Activated CD8-positive, alpha-beta memory T cell treated with anti-CD3 and anti-CD28 coated beads, Interleukin-2, amount 10 ng/mL, durations not matched to agents 7 days and 5 days (primary cell): ENCODE measurements at places on chromosomes 12 and 14. TPM values are rescaled to one million over a fixed set of nuclear protein-coding genes. Genes with fewer than 3 reads are reported as not detected.

- DNase-seq, result no peak
- peaks cover 30% of the 10 kb centered on the region for H3K36me3 ChIP-seq
- no peaks in the 10 kb centered on the region for H3K27me3 ChIP-seq
These were observed 76.2 kb downstream of the BCL11B start for GRCh38 chr14:99195602-99196309.

DNA sequence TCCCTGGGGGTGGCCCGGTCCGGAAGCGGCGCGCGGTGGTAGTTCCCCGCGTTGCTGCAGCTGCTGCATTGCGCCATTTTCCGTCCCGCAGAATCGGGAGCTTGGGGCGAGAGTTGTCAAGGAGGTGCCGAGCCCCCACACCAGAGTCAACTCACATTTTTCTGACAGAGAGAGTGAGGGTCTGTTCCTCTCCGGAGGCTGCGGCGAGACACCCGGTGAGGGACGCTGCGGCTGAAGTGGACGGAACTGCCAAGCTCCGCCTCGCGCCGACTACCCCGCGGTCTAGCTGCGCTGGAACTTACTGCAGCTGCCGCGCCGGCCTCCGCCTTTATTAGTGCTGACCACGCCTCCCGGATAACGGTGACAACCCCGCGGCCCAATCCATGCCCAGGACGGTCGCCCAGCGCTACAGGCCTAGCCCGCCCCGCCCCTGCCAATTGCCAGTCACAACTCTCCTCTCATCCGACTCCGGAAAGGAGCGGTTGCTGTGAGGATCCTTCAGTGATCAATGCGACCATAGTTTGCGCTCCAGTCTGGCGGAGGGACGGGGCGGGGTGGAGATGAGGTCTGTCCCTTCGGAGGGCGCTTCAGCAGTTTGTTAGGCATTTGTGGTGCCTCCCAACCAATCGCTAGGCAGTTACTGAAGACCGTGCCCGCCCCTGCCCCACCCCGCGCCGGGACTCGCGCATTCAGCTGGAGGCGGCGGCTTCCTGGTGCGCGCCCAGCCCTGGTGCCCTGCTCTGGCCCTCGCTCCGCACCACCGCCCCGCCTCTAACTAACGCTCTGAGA is at the start of gene VAMP1:
VAMP1 (minus strand) TSS at position 303 of the 789 bp plus-strand sequence; CDS start at position 157, 146 bp downstream.
- H3K4me1 ChIP-seq, result peaks cover 53% of the 10 kb centered on the region
- DNase-seq, result peak; percentile 99
- H3K4me3 ChIP-seq, result peak within 1 kb of the TSS; percentile 87
- peak within 1 kb of the TSS; percentile 94 for H3K27ac ChIP-seq
- H3K36me3 ChIP-seq, result peaks cover 37% of the 10 kb centered on the region
- H3K27me3 ChIP-seq, result peaks cover 8% of the 10 kb centered on the region

DNA sequence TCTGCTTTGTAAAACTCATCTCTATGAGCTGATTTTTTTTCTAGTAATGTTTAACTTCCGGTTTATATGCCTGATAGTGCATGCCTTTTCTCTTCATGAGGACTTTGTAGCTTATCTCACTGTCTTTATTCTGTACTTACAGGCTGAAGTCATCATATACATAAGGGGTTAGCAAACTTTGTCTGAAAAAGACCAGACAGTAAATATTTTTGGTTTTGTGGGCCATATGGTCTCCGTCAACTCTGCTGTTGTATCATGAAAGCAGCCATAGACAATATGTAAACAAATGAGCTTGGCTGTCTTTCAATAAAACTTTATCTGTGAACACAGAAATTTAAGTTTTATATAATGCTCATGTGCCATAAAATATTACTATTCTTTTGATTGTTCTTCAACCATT is 172.1 kb downstream of the GXYLT1 start:
- H3K27ac ChIP-seq, result no peak overlapping the region
- no peaks in the 10 kb centered on the region for H3K4me1 ChIP-seq
- DNase-seq, result no peak
- H3K4me3 ChIP-seq, result no peak overlapping the region

DNA sequence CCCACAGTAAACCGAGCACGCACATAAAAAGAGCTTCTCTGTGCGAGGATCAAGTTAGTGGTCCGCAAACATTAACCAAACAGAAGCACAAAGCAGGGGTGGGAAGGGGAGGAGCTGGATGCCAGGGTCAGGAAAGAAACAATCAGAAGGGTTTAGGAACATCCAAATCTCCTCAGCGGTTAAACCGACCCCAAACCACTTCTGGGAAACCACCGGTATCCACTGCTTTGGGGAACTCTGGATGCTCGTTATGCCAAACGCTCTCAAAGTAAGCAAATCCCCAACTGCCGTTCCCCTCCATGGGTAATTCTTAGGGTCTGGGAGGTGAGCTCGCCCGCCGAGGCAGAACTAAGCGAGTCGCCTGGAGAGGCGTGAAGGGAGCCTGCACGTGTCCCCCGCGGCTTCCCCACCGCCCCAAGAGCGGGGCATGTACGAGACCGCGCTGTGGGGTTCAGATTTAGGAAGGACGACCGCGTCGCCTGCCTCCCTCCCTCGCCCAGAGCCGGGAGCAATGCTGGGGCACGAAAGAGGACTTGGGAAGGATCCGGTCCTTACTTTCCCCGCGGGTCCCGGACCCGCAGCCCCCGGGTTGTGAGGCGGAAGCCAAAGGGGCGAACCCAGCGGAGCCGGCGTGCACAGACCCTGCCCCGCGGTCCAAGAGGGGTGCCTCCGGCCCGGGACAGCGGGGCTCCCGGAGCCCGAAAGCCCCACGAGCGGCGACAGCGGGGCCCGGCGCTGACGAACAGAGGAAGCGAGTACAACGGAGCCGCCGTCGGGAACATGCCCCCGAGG is 711 bp downstream of the SBNO1 start:
- peaks cover 18% of the 10 kb centered on the region for H3K4me1 ChIP-seq
- peak; percentile 58 for DNase-seq
- H3K36me3 ChIP-seq, result peaks cover 3% of the 10 kb centered on the region
- H3K27me3 ChIP-seq, result no peaks in the 10 kb centered on the region
- peak overlapping the region; percentile 94 for H3K4me3 ChIP-seq
- peak overlapping the region; percentile 89 for H3K27ac ChIP-seq

GRCh38 chr12:115313929-115314328 is 630.0 kb upstream of the TBX3 start:
- H3K27me3 ChIP-seq, result no peaks in the 10 kb centered on the region
- H3K36me3 ChIP-seq, result no peaks in the 10 kb centered on the region
- DNase-seq, result no peak
- no peaks in the 10 kb centered on the region for H3K4me1 ChIP-seq
- H3K27ac ChIP-seq, result no peak overlapping the region

GRCh38 chr14:99413911-99414310 is 66.7 kb downstream of the SETD3 start:
- no peak overlapping the region for H3K4me3 ChIP-seq
- peaks cover 30% of the 10 kb centered on the region for H3K4me1 ChIP-seq
- no peaks in the 10 kb centered on the region for H3K27me3 ChIP-seq

DNA sequence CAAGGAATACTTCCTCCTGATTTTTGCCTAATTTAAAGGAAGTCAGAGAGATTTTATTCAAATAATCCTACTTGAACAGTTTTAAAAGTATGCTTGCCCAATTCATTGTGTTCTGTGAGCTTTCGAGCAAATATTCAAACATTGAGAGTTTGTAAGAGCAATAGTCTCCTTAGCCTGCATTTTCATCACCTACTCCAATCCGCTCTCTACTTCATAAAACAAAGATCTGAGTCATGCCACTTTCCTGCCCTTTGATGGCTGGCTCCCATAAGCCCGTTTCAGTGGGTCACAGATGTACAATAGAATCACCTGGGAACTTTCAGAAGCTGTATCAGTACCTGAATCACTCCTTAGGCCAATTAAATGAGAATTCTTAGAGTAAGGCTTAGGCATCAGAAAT is 319.2 kb downstream of the PDZRN4 start:
- H3K36me3 ChIP-seq, result no peaks in the 10 kb centered on the region
- H3K27me3 ChIP-seq, result peaks cover 9% of the 10 kb centered on the region
- no peaks in the 10 kb centered on the region for H3K4me1 ChIP-seq
- no peak overlapping the region for H3K27ac ChIP-seq

GRCh38 chr12:64029013-64029857 is 184.7 kb downstream of the SRGAP1 start:
- no peaks in the 10 kb centered on the region for H3K36me3 ChIP-seq
- DNase-seq, result no peak
- H3K4me1 ChIP-seq, result no peaks in the 10 kb centered on the region
- H3K27ac ChIP-seq, result no peak overlapping the region
- peaks cover 5% of the 10 kb centered on the region for H3K27me3 ChIP-seq

GRCh38 chr12:110170535-110171185 is 46.5 kb downstream of the IFT81 start:
- H3K4me3 ChIP-seq, result no peak overlapping the region
- no peaks in the 10 kb centered on the region for H3K27me3 ChIP-seq
- no peaks in the 10 kb centered on the region for H3K36me3 ChIP-seq
- H3K4me1 ChIP-seq, result no peaks in the 10 kb centered on the region

DNA sequence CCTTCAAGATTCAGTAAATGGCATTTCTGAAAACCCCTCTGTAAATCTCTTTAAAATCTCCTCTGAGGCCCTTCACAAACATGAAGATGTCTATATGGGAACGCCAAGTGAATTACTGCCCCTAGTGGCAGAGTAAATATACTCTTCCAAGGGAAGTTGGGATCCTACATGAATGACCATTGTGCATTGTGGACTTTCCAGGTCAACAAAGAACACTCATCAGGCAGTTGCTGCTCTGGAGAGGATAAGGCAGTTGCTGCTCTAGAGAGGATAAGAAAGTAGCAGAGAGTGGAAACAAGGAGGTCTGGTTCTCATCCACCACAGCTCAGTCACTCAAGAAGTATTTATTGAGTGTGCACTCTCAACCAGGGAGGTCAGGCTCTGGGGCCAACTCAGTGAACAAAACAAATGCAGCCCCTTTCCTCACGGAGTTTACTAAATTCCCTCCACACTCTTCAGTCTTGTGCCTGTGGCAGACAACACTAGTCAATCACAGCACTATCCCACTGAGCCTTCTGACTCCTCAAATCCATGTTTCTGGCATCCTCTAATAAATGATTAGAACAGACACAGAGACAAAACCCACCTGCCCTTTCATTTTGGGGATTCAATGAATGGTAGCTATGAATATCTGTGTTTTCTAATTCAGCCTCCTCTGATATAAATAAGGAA is 52.9 kb downstream of the SVOP start:
- H3K27me3 ChIP-seq, result peaks cover 6% of the 10 kb centered on the region
- H3K4me1 ChIP-seq, result no peaks in the 10 kb centered on the region
- no peaks in the 10 kb centered on the region for H3K36me3 ChIP-seq
- DNase-seq, result no peak
- no peak overlapping the region for H3K4me3 ChIP-seq

DNA sequence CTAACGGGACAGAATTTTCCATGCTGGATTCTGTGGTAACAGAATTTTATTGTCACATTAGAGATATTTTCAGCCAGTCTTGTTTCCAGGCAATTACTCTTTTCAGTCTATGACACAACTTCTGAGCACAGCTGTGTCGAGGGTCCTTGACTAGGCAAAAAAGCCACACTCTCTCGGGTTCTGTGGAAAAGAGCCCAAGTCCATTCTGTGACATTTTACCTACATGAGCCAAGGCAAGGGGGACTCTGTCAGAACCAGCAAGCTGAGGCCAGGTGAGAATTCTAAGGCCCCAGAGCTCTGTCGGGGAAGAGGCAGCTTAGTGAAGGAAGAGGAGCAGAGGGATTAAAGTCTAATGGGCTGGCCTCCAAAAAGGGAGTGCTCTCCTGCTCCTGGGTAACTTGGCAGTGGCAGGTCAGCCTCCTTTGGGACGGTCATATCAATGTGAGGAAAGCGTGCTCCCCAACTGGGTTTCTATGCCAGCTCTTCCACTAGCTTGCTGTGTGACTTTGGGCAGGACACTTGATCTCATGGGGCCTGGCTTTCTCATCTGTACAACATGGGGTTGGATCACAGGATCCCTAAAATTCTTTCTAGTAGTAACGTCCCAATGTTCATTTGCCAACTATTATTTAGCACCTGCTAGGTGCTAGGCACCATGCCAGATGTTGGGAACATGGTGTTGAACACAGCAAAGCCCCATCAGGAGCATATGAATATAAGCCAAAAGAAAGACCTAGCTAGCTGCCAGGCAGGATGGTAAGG is 16.0 kb upstream of the RIC8B start:
- H3K27me3 ChIP-seq, result no peaks in the 10 kb centered on the region
- peaks cover 16% of the 10 kb centered on the region for H3K4me1 ChIP-seq
- no peaks in the 10 kb centered on the region for H3K36me3 ChIP-seq
- H3K27ac ChIP-seq, result no peak overlapping the region

GRCh38 chr12:112868459-112869041 is 38.2 kb upstream of the OAS1 start:
- DNase-seq, result no peak
- no peaks in the 10 kb centered on the region for H3K36me3 ChIP-seq
- H3K4me3 ChIP-seq, result no peak overlapping the region
- no peak overlapping the region for H3K27ac ChIP-seq

GRCh38 chr12:4563336-4563735 is 1.3 kb downstream of the DYRK4 start:
- H3K4me1 ChIP-seq, result no peaks in the 10 kb centered on the region
- H3K4me3 ChIP-seq, result no peak overlapping the region
- H3K27me3 ChIP-seq, result no peaks in the 10 kb centered on the region

DNA sequence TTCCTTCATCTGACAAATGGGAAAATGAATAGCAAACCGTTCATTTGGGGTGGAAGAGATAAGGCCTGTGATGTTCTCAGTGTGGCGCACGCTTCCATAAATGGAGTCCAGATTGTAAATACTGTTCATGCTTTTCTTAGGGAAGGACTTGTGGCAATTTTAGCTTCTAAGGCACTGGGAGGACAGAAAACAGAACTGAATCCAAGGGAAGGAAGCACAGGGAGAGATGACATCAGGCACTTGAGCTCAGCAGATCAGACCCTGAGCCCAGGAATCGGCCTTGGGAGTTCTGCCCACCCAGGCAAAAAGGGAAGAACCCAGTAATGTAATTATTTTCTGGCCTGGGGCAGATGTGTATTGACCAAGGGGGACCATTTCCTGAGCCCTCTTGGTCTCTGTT is 7.2 kb upstream of the SH2B3 start:
- H3K36me3 ChIP-seq, result peaks cover 1% of the 10 kb centered on the region
- DNase-seq, result no peak
- no peak overlapping the region for H3K4me3 ChIP-seq
- H3K27ac ChIP-seq, result no peak overlapping the region

DNA sequence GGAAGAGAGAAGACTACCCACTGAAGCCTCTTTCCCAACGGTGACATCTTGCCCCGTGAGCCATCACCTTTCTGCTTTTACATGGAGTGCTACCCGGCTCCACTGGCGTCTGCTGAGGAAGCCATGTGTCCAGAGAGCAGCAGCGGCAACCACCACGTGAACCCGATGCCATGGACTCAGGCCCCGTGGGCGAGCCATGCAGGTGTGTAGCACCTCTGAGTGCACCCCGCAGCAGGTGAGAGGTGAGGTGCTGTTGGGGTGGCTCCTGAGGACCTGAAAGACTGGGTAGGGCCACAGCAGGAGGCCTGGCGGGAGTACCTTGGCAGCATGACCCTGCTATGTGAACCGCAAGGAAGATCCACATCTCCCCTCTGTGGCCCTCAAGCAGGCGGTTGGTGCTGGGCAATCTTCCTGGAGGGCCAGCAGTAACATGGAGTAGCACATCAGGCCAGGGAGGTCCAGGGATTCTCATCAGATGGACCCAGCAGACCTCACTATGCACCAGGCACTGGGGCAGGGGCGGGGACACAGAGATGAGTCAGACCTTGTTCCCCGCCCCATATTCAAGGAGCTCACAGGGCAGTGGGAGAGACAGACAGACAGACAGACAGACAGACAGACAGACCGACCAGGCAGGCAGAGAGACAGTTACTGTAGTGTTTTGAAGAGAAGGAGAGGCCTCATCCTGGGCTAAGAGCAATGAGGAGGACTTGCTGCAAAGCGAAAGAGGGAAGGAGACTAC is 129.6 kb downstream of the PAPOLA start:
- H3K4me1 ChIP-seq, result no peaks in the 10 kb centered on the region
- H3K27ac ChIP-seq, result no peak overlapping the region
- no peaks in the 10 kb centered on the region for H3K36me3 ChIP-seq
- no peak overlapping the region for H3K4me3 ChIP-seq

Gene GLIPR1L2
- not detected for total RNA-seq

Gene RFX4
- not detected for total RNA-seq

Gene NFATC4
- total RNA-seq, result 1.3 TPM

Gene KRT72
- total RNA-seq, result 0.15 TPM

Gene OAS3
- 394 TPM for total RNA-seq
